ENCODE measurements at places on chromosomes 7 and 10.

- DNase-seq, result no peak
Measured at GRCh38 chr7:143049362-143049761, 2.8 kb upstream of the OR6V1 start.

DNA sequence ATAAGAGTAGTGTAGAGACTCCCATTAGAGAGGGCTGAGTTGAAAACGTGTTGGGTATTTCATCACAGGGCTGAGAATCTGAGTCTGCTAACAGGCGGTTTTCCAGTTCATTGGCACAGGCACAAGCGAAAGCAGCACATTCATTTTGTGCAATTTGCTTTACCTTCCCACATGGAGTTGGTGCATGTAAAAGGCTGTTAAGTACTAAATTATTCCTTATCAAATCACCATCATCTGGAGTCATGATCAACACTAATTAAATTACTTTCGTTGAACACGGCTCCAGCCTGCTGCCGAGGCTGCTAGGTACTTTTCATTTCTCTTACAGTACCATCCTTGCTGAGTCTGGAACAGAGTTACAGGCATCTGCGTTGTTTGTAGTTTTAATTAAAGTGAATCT lies 43.8 kb downstream of the ETV1 start:
- peak; percentile 69 for DNase-seq

DNA sequence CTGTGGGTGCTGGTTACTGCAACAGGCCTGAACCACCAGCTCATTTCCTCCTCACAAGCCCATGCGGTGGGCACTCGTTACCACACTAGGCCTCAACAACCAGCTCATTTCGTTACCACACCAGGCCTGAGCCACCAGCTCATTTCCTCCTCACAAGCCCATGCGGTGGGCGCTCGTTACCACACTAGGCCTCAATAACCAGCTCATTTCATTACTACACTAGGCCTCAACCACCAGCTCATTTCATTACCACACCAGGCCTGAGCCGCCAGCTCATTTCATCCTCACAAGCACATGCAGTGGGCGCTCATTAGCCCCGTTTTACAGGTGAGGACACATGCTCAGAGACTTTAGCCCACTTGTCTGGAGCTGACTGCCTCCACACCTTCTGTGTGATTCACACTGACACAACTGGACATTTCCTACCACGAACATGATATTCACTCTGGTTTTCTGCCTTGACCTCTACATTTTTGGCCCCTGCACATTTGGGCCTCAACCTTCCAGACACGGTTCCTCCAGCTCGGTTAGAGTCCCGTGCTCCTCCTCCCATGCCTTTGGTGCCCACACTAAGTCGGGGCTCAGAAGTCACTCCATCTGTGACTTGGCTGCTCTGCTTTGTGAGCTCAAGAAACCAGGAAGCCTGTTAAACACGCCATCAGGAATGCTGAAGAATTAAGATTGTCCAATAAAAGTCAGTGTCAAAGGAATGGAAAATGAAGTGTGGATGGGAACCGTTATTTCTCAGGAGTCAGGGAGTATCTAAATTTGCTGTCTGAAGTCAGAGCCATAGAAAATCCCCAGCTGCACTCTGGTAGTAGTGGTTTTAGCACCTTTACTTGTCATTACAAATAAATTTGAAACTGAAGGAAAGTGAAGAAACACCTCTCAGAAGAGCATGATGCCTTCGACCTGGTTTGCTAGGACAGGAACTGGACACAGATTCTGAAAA lies 55.8 kb upstream of the LANCL2 start:
- DNase-seq, result peak; percentile 8

DNA sequence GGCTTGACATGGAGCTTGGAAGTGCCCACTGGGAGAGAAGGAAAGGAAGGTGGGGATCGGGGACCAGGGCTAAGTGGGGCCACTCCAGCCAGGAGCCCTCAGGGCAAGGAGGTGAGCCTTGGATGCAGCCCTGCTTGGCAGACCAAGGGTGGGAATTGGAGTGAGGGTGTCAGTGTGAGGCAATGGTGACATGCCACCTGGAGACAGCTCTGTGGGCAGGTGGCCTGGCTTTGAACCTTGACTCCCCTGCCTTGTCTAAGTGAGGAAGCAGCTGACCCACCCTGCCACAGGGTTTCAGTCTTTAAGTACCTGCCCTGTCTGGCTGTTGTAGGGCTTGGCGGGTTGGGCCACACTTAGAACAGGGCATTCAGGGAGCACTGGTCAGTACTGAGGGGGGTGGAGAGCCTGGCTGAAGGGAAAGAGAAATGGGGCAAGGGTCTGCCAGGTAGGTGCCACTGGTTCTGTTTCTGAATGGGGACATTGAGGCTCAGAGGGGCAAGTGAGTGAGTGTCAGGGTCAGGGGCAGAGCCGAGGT lies 4.8 kb downstream of the RAMP3 start:
- DNase-seq, result no peak

- DNase-seq, result peak; percentile 32
Measured at GRCh38 chr7:142790555-142790954, 19.8 kb downstream of the PRSS2 start.

GRCh38 chr10:114096864-114097263 lies 53.2 kb downstream of the ADRB1 start:
- DNase-seq, result no peak

DNA sequence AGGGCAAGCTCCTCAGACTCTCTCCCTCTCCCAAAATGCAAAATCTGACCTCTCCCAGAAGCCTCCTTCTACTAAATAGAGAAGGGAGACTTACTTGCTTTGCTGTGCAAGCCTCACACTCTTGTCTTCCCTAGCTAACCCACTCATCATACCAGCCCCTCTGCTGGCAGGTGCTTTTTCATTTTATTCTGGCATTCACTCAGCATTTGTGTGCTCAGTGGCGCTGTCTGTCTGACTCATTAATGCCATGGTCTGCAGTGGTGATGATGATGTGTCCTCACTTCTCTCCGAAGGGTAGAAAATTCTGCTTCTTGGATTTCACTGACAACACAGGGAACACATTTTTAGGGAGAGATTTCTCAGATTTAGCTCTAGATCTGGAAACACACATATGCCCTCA lies 22.0 kb upstream of the BTRC start:
- peak; percentile 26 for DNase-seq

- no peak for DNase-seq
Measured at GRCh38 chr7:155509725-155510551, 36.4 kb downstream of the CNPY1 start.

- DNase-seq, result peak; percentile 94
Measured at GRCh38 chr10:24262929-24263590, 54.1 kb downstream of the KIAA1217 start.

DNA sequence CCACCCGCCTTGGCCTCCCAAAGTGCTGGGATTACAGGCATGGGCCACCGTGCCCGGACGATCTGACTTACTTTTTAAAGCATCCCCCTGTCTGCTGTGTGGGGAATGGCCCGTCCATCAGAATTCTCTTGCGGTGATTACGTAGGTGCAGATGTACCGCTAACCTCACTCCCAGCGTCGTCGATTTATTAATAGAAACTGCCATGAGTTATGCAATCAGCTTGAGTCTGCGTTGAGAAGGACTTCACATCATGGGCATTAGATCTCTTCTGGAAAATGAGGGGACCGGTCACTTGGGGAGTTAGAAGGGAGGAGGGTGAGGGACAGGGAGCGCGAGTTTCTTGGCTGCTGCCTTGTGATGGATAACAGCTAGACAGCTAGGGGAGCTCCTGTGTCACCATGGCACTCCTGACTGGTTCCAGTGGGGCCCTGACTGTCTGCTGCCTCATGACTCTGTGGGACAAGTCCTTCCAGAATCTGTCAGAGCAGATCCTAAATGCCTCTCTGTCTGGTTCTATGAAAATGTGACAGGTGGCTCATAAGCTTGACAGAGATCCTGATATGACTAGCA lies 35.2 kb downstream of the POR start:
- DNase-seq, result peak; percentile 42

DNA sequence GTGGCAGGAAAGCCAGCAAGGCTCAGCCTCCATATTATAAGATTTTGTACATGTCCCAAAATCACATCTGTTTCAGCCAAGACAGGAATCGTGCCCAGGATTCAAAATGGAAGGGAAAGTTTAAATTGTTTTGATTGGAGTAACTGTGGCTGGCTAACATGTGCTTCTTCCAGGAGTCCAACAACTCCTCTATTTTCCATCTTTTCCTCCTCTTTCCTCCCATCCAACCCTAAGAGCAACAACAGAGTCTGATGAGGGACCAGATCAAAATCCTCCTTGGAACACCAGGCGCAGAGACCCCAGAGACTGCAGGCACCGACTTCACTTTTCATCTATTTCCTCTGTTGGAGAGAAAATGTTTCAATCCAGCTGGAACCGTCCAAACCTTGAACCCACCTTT lies 36.0 kb upstream of the SVIL start:
- DNase-seq, result no peak

DNA sequence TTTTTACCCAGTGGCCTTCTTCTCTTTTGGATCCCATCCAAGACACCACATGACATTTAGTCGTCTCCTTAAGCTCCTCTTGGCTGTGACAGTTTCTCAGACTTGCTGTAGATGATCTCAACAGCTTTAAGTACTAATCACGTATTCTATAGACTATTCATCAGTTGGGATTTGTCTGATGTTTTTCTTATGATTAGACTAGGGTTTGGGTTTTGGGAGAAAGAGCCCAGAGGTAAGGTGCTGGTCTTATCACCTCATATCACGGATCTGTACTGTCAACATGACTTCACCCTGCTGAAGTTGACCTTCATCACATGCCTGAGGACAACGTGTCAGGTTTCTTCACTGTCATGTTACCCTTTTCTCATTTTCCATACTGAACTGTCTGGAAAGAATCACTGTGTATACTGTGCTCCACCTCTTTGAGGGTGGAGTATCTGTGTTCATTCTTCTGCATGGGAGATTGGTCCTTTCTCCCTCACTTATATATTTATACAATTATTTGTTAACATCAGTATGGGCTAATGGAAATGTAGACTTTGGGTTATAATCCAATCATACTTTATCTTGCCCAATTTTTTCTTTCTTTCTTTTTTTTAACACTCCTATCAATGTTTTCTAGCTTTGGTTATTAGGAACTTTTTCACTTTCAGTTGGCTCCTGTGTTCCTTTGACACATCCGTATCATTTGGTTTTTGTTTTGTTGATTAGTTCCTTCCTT lies 6.4 kb upstream of the HKDC1 start:
- no peak for DNase-seq

DNA sequence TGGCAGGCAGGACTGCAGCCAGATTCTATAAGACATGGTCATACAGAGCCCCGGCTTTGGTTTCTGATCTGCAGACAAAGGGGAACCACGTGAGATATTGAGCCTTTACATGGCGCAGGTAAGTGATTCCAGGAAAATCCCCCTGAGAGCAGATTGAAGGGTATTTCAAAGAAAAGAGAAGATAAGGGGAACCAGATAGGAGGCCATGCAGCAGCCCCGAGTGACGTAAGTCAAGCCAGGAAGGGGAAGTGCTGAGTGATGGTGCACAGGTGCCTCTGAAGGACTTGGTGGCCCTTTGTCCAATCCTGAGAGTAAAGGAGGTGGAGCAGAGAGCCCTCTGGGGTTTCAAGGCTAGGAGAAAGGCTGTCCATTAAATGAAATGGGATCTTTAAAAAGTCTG lies 329.0 kb downstream of the ACTR3B start:
- DNase-seq, result no peak

- DNase-seq, result no peak
Measured at GRCh38 chr10:99768556-99768955, 13.9 kb upstream of the ABCC2 start.

DNA sequence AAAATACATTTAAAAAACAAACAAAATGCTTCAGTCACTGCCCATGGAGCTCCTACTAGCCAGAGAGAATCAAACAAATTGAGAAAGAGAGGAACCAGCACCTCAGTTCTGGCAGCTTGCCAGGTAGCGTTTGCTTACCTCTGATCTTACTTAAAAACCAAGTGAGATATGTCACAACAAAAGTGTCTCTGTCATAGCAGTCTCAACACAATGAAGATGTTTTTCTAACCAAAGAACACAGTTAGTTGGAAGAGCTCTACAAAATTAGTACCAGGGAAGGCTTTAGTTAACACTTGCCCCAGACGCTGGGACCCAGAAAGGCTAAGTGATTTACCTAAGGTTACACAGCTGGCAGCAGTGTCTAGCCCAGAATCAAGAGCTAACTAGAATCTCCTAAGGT lies 3.4 kb downstream of the DOCK4 start:
- DNase-seq, result no peak

DNA sequence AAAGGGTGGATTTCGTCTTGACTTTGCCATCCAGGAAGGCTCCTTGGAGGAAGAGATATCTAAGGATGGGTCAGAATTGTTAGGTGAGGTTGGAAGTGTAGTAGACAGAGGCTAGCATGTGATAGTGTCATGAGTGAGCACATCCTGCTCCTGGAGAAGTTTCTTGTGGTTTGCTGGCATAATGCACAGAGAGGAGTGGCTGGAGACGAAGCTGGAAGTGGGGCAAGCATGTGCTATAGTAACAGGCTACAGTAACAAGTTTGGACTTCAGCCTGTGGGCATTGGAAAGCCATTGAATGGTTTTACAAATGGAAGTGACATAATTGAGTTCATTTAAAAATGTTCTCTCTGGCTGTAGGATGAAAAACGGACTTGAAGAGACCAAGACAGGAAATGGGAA lies 175.6 kb upstream of the VWC2 start:
- DNase-seq, result no peak

DNA sequence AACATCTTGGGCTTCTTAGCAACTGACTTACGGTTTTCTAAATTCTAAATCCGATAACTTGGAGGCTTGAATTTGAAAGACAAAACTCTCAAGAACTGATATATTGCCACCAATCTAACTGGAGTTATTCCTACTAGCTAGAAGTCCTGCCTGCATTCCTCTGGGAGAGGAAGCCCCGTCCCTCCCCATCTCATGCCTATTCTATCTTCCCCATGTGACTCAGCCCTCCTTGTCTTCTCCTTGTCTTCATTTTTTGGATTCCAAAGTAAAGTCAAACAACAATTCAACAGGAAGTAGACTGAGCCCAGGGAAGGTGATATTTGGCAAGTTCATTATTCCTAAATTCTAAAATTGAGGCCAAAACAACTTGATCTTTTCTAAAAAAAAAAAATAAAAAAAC lies 587.7 kb downstream of the KCNMA1 start:
- peak; percentile 38 for DNase-seq

GRCh38 chr10:81219758-81220157 lies 655.2 kb upstream of the NRG3 start:
- no peak for DNase-seq

- DNase-seq, result no peak
Measured at GRCh38 chr10:111990734-111991133, 192.8 kb downstream of the GPAM start.

DNA sequence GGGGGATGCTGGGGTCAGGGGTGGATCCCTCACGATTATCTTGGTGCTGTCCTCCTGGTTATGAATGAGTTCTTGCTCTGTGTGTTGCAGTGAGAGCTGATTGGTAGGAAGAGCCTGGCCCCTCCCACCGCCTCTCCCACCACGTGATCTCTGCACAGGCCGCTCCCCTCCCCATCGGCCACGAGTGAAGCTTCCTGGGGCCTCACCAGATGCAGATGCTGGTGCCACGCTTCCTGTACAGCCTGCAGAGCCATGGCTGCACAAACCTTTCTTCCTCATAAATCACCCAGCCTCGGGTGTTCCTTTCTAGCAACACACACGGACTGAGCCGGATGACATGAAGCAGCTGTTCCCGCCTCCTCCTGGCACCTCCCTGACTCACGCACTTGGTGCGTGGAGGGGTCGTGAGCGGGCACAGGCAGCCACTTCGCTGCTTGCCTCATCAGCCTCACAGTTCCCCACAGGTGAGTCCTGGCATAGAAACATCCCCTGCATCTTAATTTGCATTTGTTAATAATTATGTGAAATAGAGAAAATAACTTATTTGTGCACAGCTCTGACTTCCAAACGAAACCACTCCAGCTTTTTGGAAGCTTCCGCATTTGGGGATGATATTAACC lies 210.8 kb downstream of the ADARB2 start:
- DNase-seq, result no peak

GRCh38 chr10:13883636-13884444 lies 297.1 kb downstream of the PRPF18 start:
- DNase-seq, result no peak

- no peak for DNase-seq
Measured at GRCh38 chr7:94414481-94414880, 19.8 kb downstream of the COL1A2 start.

All from amniotic epithelial cell (primary cell).